ENCODE measurements at places on chromosomes 16 and 17.

GRCh38 chr16:78984887-78985464 lies 615.6 kb downstream of the MAF start:
- DNase-seq, result no peak

- no peak for DNase-seq
Measured at GRCh38 chr16:19687279-19687678, 30.7 kb downstream of the KNOP1 start.

- DNase-seq, result no peak
Measured at GRCh38 chr17:3969963-3970362, 5.7 kb upstream of the ATP2A3 start.

GRCh38 chr17:79046916-79047280 lies 22.9 kb downstream of the C1QTNF1 start:
- no peak for DNase-seq

GRCh38 chr17:76264425-76264754 lies 758 bp upstream of the UBALD2 start:
- no peak for DNase-seq

DNA sequence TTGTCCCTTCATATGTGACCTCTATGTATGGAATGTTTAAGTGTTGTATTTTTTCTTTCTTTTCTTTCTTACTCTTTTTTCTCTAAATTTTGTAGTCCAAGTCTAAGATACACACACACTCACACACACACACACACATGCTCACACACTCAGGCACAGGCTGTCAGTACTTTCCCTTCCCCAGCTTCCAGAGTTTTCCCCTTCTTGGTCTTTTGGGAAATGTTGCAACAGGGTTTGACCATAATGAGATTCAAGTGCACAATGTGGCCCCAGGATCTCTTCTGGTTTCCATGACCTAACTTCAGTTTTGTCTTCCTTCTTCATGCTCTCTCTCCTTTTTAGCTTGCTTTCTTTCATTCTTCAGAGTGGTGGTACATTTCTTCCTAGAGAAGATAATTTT lies 289.8 kb upstream of the FOXF1 start:
- DNase-seq, result no peak

DNA sequence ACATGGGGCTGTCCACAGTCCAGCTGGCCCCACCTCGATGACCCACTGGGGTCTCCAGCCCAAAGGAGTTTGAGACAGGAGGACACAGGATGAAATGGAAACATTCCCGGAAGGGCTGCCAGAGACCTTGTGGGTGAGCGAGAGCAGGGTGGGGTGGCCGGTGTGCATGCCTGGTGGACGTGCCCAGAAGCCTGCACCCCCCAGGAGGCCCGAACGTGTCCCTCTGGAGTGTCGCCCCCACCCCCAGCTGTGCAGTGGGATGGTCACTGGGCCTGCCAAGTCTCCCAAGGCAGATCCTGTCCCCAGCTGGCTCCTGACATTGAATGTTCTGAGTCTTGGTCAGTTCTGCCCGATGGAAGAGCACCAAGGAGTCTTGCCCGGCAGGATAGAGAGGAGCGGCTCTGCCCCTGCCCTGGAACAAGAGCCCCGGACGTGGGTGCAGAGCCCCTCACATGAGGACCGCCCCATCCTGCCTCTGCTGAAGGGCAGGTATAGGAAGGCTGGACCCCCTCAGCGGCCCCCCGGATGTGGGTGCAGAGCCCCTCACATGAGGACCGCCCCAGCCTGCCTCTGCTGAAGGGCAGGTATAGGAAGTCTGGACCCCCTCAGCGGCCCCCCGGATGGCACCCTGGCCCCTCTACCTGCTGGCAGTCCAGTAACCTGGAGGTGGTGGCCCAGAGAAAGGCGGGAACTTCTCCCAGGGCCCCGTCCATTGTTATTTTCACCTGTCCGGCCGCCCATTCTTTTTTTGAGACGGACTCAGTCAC lies 3.1 kb upstream of the CAPN15 start:
- DNase-seq, result no peak

DNA sequence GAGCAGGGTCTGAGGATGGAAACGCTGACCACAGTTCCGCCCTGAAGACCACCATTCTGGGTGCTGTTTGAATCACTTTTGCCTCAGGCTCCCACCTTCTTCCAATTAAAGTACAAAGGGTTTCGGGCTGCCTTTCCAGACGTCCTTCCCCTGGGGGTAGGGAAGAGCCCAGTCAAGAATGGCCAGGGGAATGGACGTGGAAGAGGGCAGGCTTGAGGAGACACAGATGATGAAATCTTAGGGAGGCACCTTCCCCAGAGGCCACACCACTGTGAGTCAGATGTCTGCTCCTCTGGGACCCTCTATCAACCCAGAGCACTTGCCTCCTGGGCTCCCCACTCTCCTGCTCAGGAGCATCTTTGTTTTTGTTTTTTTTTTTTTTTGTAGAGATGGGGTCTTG lies 27.5 kb upstream of the MTSS2 start:
- no peak for DNase-seq

DNA sequence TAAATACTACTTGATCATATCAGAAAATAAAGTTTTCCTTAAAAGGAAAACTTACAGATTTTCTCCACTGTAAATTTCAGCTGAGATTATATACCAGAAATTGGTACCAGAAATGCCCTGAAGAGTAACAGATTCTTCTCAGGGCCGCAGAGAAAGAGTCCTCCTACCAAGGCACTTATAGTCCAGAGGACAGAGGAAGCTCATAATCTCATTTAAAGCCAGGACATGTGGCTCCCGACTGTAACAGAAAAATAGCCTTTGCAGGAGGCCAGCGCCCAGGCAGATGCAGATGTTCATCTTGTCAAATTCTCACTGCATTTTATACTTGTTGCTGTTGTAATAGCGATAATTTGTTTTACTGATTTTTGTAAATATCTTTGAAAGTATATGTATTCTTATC lies 43.7 kb downstream of the TNRC6C start:
- no peak for DNase-seq

DNA sequence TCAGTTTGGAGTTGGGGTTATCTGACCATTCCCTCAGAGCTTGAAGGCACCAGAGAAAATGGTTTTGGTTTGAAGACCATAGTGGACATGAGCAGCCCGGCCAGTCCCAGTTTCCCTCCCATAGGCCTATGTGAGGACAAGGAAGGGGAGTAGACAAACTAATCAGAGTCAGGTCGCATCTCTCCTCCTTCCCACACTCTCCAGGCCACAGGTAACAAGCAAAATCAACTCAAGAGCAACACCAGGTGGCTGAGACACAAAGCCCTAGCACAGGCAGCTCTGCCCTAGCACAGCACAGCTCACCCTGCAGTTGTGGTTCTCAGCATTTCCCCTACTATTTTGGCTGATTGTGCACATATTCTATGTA lies 7.2 kb downstream of the SUPT4H1 start:
- DNase-seq, result no peak

DNA sequence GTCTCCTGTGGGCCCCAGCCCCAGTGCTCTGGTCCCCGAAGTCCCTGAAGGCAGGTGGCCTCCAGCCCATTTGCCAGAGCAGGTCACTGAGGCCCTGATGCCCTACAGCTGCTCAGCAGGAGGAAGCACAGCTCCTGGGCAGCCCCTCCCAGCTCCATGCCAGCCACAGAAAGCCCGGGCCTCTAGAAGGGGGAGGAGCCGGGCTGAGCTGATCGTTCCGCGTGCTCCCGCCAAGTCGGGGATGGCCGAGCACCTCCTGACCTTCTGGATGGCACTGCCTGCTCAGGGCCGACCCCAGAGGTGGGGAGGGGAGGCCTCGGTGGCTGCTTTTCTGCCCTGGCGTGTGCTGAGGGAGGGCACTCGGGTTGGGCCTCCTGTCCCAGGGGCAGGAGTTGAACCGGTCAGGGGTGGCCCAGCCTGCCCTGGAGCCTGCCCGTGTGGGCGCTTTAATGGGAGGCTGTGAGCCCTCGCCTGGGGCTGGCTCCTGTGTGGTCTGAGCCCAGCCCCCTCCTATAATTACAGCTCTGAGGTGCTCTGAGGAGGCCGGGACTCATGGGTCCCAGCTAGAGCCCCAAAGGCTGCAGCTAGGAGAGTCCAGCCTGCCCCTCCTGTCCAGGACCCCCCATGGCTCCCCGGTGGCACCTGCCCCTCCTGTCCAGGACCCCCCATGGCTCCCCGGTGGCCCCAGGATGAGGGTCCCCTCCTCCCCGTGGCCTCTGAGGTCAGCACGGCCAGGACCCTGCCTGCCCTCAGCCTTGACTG lies 29.7 kb downstream of the ZFPM1 start:
- DNase-seq, result no peak

DNA sequence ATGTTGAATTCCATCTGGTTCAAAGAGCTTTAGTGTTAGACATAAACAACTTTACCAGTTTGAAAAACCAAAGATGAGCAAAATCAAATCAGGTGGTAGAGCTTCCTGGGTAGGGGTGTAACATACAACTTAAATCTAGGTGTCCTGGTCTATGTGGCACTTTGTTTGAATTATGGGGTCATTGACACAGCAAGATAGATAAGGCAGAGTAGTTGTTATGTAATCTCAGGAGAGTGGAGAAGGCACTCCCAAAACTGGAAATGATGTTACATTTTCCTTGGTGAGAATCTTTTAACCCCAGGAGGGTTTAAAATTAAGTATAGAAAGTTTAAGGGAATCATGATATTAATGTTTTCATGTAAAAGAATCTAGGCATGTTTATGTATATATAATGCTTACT lies 31.9 kb downstream of the CCDC42 start:
- no peak for DNase-seq

DNA sequence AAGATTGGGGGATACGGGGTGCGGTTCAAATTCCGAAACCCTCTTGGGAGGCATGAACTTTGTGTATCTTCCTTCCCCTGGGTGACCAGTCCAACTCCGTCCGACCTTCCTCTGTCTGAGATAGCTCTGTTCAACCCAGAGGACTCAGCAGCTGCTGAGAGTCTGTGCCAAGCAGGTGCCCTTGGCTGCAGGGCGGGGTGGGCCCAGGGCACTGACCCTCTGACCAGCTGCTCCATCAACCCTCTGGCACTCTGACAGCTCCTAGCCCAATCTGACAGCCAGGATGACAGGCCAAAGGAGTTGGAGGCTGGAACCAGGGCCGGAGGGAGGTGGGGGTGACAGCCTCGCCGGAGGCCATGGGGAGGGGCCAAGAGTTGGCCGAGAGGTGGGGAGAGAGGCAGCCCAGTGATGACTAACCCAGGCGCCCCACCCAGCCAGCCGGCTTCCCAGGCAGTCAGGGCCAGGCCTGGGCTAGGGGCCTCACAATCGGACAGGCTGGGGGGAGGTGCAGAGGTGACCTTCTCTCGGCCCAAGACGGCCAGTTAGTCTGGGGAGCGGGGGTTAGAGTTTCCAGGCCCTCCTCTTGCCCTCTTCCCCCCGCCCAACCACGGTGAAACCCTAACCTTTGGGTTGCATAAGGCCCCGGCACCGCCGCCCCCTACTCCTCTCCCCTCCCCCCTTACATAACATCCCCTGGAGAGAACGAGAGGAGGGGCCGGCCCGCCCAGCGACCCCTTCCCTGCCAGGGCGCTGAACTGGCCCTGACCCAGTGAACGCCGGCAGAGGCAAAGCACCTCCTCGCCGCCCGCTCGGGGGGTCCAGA lies 5.0 kb upstream of the TLCD2 start:
- DNase-seq, result peak; percentile 90

DNA sequence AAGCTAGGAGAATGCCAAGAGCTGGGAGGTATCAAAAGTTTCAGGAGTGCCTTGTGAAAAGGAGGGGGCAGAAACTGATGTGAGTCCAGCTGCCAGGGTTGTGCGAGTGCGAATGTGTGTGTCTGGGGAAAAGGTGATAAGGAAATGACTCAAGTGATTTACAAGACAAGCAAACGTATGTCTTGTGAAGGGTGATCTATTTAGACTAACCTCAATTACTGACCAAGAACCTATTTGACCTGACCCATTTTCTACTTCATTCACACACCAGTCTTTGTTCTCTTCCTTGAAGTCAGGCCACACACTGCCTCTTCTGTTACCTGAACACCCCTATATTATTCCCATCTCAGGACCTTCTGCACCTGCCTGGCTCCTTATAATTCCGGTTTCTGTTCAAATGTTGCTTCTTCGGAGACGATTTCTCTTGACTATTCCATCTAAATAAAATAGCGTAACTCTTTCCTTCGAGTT lies 1.0 kb downstream of the GDE1 start:
- no peak for DNase-seq

GRCh38 chr17:69908626-69909368 lies 166.2 kb upstream of the KCNJ16 start:
- no peak for DNase-seq

- no peak for DNase-seq
Measured at GRCh38 chr16:10868596-10869469, 8.2 kb upstream of the CIITA start.

DNA sequence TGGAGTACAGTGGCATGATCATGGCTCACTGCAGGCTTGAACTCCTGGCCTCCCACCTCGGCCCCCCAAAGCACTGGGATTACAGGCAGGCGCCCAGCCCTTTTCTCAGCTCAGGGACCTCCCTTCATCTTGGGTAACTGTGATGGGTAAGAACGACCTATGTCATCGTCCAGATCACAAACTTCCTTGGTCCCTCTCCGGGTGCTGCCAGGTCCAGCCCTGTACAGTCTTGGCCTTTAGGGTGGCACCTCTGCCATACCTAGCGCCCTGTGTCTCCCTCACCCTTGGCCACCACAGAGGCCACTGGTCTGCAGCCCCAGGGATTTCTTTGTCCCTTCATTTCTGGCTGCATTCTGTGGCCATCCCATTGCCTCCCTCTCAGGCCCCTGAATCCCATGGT lies 29.7 kb upstream of the ZFP90 start:
- no peak for DNase-seq

- DNase-seq, result no peak
Measured at GRCh38 chr16:89164436-89164835, 7.1 kb upstream of the CDH15 start.

DNA sequence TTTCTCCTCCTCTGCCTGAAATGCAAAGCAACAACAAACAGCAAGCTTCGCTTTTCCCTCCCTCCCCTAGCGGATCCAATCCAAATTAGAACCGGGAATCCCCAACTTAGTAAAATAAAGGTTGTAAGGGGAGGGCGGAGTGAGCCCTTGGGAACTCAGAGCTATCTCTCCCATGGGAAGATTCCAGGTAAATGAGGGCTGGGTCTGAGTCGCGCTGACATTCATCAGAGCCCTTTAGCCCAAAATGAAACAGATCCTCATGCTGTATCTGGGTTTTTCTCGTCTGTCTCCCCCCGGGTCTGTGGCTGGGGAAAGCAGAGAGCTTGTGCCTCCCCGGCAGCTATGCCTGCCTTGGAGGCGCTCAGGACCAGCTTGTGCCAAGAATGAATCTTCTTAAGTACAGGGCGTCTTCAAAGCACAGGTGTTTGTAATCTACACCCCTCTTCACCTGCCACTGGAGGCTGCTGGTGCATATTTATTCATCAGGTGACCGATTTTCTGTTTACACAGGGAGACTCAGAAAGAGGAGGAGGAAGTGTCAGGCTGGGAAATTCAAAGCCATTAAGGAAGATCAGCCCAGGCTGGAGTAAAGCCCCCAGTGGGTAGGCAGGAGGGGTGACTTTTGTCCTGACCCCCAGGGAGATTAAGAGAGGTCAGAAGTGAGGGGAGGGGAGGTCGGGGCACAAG lies 55.0 kb upstream of the GSE1 start:
- DNase-seq, result no peak

GRCh38 chr16:84596801-84597527 lies 20.9 kb downstream of the COTL1 start:
- DNase-seq, result no peak

GRCh38 chr17:78253946-78254672 lies 22.7 kb downstream of the TMEM235 start:
- peak; percentile 40 for DNase-seq

Data from AG09319 (cell line).